Eye (tissue), 1 donor: ENCODE measurements at places on chromosomes 11 and 22.

- no peak for DNase-seq
These were observed 11.6 kb downstream of the SREBF2 start for GRCh38 chr22:41844513-41844912.

DNA sequence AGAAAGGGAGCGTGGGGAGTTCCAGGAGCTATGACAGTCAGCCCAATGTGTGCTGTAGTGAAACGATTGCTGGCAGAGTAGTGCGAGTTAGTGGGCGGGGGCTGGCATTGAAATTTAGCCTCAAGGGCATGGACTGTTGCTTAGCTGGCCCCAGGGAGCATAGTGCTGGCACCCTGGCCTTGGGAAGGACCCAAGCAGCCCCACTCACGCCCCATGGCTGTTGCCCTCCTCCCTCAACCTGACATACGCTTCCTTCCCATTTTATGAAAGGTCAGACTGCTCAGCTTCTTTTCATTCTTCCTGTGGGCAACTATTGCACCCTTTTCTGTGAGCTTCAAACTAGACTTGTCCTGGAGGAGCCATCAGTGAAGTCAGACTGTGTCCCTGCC lies 52.0 kb upstream of the SUSD2 start:
- DNase-seq = no peak

DNA sequence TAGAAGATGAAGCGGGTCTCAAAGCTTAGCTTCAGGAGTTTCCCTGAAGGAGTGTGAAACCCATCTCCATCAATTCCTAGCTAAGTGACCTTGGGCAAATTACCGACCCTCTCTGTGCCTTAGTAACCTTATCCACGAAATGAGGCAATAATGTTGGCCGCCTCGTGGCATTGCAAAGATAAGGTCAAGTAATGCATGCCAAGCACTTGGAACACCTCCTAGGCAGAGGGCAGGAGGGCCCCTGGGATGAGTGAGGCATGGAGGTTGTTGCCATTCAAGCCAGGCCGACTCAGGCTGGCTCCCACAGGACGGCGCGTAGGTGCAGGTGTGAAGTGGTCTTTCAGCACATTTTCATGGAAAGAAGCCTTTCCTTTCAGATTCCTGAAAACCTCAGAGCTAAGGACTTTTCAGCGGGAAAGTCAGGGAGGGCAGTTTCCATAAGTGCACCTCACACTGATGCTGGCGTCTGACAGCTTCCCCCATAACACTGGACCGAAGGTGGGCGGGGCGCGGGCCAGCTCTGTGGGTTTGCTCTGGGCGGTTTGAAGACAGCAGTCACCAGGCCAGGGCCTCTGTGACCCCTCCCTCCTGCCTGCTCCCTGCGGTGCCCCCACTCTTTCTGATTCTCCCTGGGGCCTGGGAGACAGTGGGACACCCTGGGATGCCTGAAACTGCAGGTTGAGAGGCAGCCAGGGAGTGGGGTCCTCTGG lies 25.2 kb downstream of the RPS6KA4 start:
- no peak for DNase-seq

GRCh38 chr22:27088026-27088425 lies 430.6 kb downstream of the MIAT start:
- DNase-seq = no peak

DNA sequence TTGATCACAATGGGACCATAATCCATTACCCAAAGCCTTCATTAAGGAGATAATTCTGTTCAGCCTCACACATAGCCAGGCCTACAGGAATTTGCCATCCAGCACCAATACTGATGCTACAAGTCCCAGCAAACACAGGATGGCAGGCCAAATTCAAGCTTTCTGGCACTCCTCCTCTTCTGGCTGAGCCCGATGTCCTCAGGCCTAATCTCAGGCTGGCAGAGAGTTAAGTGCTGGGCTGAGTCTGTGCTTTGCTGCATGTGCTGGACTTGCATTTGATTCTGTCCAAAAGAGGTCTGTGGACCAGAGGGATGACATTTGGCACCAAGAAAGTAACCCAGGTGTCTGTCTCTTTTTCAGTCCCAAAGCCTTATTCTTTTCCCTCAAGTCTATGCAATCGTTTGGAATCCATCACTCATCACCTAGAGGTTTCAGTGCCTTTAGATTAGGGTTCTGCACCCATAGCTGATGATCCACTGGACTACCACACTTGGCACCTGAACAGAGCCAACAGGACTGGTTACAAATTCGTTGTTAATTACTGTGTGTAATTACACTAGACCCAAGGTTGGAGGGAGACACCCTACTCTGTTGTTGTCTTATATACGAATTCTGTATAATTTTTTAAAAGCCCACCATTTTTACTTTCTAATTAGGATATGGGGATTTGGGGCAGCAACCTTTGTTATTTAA lies 19.4 kb upstream of the LIN7C start:
- no peak for DNase-seq

DNA sequence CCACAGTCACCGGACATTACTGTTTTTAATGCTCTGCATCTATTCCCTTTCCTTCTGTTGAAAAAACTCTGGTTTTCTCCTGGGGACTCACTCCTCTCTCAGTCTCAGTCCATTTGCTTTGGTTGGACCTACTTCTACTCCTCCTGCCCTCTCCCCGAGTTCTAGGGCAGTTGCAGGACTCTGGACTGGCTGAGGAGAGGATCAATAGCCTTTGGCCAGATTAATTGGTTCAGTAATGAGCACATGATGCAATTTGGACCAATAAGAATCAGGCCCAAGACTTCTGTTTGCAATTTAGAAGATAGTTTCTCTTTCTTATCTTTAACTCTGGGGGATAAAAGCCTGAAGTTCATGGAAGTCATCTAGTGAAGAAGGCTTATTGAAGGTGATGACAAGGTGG lies 15.3 kb upstream of the TPH1 start:
- no peak for DNase-seq

- no peak for DNase-seq
These were observed 18.5 kb downstream of the IL10RA start for GRCh38 chr11:118004543-118005223.

GRCh38 chr11:18727479-18728236 lies 1.7 kb upstream of the IGSF22 start:
- peak; percentile 71 for DNase-seq

- no peak for DNase-seq
These were observed 152.2 kb downstream of the ST3GAL4 start for GRCh38 chr11:126507646-126508045.

- no peak for DNase-seq
These were observed 47.5 kb upstream of the MRGPRX1 start for GRCh38 chr11:18986744-18987143.

- DNase-seq = no peak
These were observed 19.9 kb upstream of the CTSC start for GRCh38 chr11:88357323-88358039.

DNA sequence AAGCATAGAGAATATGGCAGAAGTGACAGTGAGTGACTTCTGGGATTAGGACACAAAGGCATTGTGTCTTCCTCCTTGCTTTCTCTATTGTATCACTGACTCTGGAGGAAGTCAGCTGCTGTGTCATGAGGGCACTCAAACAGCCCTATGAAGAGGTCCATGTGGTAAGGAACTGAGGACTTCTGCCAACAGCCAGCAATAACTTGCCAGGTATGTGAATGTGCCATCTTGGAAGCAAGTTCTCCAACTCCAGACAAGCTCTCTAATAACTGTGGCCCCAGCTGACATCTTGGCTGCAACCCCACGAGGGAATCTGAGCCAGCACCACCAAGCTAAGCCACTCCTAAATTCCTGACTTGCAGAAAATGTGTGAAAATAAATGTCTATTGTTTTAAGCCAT lies 83.6 kb upstream of the ZBED5 start:
- no peak for DNase-seq

- no peak for DNase-seq
These were observed 266.8 kb downstream of the MN1 start for GRCh38 chr22:27534720-27535125.

GRCh38 chr11:84969103-84969502 lies 658.0 kb downstream of the DLG2 start:
- DNase-seq = no peak

- no peak for DNase-seq
These were observed 994 bp downstream of the TAGLN start for GRCh38 chr11:117199916-117200812.

- DNase-seq = peak; percentile 54
These were observed 17.0 kb downstream of the SLC22A12 start for GRCh38 chr11:64608046-64608445.

- DNase-seq = no peak
These were observed 182.5 kb downstream of the TTC28 start for GRCh38 chr22:28497188-28497587.

- no peak for DNase-seq
These were observed 49.6 kb downstream of the NOX4 start for GRCh38 chr11:89441606-89442005.

DNA sequence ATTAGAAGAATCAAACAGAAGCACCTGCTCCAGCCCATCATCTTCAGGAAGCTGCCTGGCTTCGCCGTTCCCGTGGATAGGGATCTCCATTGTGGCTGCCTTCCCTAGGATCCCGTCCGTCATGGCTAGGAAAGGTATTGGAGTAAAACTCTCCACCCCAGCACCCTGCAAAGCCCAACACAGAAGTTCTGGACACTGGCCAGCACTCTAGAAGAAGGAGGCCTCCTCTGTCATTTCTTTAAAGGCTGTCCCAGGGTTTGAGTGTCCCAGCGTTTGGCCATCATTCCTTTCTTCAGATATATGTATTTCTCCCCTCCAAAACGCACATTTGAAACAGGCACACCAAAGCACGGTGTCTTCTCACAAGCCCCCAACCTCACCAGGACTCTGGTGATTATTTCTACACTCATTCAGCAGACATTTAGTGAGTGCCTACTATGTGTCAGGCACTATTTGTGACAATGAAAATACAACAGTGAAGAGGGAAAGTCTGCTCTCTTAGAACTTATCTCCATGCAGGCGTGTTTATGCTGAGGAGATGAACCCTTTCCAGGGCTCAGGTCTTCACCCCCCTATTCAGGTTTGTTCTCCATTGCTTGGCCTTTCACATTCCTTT lies 724 bp downstream of the ARFIP2 start:
- DNase-seq = no peak

GRCh38 chr11:20880094-20880493 lies 210.7 kb downstream of the NELL1 start:
- no peak for DNase-seq

- DNase-seq = no peak
These were observed 6.8 kb upstream of the INSC start for GRCh38 chr11:15107730-15108515.
